ENCODE measurements at places on chromosomes 1 and 21.

- no peak for DNase-seq
Observed at GRCh38 chr1:177983077-177983476, 13.2 kb upstream of the SEC16B start.

DNA sequence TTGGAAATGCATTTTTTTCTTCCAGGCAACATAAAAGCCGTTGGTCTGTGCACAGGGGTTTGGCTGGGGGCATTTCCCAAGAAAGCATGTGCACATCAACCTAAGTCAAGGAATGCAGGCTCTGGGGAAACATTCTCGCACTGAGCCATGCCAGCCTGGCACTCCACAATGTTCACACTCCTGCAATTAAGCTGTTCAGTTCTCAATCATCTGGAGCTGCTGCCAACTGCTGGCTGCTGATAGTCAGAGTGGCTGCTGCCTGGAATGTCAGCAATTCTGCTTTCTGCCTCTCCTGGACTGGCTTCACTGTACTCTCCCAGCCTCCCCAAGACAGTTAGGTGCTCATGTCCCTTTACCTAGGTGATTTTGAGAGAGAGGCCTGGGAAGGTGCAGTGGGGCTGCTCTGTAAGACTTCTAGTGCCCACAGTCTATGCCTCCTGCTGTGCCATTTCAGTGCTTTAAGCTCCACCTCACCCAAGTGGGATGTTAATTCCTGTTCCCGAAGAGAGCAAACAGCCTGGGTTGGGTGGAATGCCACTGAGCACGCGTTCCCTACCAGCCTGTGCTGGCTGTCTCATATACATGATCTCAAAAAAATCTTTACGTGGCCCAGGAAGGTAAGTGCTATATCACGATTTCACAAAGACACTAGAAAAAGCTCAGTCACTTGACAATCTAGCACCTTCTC is 131.7 kb downstream of the BRINP2 start:
- DNase-seq = no peak

DNA sequence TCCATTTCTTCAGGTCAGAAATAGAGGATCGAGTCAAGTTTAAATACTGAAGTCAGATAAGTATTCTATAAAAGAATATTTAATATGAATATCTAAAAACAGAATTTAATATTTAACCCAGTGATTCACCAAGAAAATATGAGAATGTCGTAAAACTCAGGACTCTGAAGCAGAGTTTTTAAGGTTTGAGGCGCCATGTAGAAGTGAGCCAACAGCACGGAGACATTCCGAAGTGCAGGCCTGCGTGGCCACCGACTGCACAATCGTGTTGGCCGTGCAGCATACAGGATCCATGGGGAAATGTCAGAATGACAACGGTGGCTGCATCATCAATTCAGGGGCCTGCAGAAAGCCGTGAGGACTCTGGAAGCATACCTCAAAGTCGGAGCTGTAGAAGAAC is 23.4 kb downstream of the MRAP start:
- no peak for DNase-seq

- no peak for DNase-seq
Observed at GRCh38 chr1:201452866-201453265, 16.1 kb downstream of the PHLDA3 start.

DNA sequence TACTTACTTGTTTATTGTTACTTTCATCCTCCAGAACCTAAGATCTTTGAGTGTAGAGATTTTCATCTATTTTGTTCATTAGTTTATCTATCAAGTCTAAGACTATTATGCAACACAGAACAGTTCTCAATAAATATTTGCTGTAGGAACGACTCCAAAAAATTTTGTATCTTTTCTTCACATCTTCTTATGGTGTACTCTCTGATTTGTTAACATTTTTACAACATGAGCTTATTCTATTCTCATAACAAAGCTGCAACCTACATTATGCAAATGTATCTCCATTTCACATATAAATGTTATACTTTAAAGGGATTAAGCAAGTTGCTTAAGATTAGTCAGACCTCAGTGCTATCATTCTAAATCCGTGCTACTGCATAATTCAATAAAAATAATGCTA is 514.2 kb upstream of the ZP4 start:
- no peak for DNase-seq

DNA sequence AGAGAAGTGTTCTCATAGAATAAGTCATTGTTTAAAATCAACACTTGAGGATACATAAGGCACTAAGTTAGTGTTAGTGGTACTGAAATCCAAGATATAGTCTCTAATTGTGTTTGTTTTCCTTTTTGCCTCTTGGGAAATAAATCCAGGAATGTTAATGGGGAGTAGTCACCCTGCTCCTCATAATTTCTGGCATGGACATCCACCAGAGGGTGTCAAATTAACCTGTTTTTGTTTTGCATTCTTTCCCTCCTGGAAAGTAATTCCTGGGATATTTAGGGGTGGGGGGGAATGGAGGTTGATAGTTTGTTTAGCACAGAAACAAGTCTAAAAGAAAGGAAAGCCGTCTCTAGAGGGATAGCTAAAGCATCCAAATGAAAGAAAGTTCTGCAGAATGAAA is 87.8 kb upstream of the MAP1LC3C start:
- DNase-seq = no peak

DNA sequence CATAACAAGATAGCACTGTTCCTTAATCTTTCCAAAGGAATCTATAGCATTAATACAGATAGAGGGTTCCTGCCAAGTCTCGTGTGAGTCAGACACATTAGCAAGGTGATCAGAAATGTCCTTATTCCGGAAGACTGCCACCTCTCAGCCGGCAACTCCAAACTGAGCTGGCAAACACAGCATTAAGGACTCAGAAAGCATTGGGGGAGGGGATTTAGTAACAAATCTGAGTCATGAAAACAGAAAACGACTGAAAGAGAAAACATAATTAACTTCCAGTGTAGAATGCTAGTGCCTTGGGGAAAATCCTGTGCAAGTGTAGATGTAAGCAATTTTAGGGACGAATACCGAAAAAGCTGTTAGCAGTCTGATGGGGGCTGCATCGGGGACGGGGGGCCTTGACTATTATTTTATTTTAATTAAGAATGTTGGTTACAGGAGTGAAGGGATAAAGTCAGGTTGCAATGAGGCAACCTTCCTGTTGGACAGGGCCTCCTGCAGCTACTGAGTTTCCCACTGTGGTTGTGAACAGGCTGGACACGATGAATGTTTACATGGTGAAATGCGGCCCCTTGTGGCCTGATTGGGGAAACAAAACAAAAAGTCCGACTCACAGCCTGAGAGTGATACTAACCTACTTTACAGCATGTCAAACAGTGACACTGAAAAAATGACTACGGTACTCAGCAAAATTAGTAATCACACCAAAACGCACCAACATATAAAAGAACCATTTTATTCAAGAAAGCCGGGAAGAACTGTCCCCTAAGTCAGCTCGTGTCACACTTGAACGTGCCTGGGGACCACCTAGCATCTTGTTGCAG is 20.7 kb downstream of the MIS18A start:
- DNase-seq = peak; percentile 54

Data from AG04450 (cell line).